ENCODE measurements at places on chromosomes 2 and 18. TPM values are rescaled to one million over a fixed set of nuclear protein-coding genes. Genes with fewer than 3 reads are reported as not detected.

The MFSD2B gene
- total RNA-seq: under 0.01 TPM

The CIDEA gene
- total RNA-seq: 1.2 TPM

The CIB4 gene
- total RNA-seq: not detected

The RAX gene
- not detected for total RNA-seq

The SAG gene
- 0.19 TPM for total RNA-seq

The KATNAL2 gene
- 0.51 TPM for total RNA-seq

The LTBP1 gene
- 148 TPM for total RNA-seq

The NAT8 gene
- not detected for total RNA-seq

The HOXD8 gene
- total RNA-seq: 30.3 TPM

The TFCP2L1 gene
- total RNA-seq: 0.28 TPM

The ODC1 gene
- total RNA-seq: 111 TPM

The RAB17 gene
- 4.9 TPM for total RNA-seq

The UNC80 gene
- total RNA-seq: 0.17 TPM

The GULP1 gene
- 15.7 TPM for total RNA-seq

The FBXO15 gene
- 1.7 TPM for total RNA-seq

The SCLY gene
- 26.3 TPM for total RNA-seq

The DLGAP1 gene
- total RNA-seq: 0.17 TPM

The PLGLB2 gene
- total RNA-seq: 0.65 TPM

The CAPN14 gene
- 0.05 TPM for total RNA-seq

The TMEM247 gene
- not detected for total RNA-seq

The GIGYF2 gene
- total RNA-seq: 54.4 TPM

The TLX2 gene
- not detected for total RNA-seq

The FOXI3 gene
- not detected for total RNA-seq

The NEURL3 gene
- total RNA-seq: 0.51 TPM

The NT5C1B gene
- not detected for total RNA-seq

All from dermis blood vessel endothelial cell (primary cell).